Caco-2 (cell line): ENCODE measurements at places on chromosomes 1 and 21. TPM values are rescaled to one million over a fixed set of nuclear protein-coding genes. Genes with fewer than 3 reads are reported as not detected.

GRCh38 chr1:85898861-85899260 is 190.6 kb upstream of the ZNHIT6 start:
- no peaks in the 10 kb centered on the region for H3K4me1 ChIP-seq
- no peak overlapping the region for H3K4me3 ChIP-seq
- no peak for DNase-seq
- H3K27me3 ChIP-seq: no peaks in the 10 kb centered on the region

- no peak for DNase-seq
- no peaks in the 10 kb centered on the region for H3K36me3 ChIP-seq
- H3K27me3 ChIP-seq: no peaks in the 10 kb centered on the region
- no peak overlapping the region for H3K4me3 ChIP-seq
These were observed 21.1 kb downstream of the PYHIN1 start for GRCh38 chr1:158952416-158952815.

The EVA1B gene
- total RNA-seq: 4.1 and 5.5 TPM in 2 replicates

GRCh38 chr1:39003281-39003680 is 12.2 kb downstream of the AKIRIN1 start:
- 0 out of 2 replicates have a peak, but pooled peaks cover 1% of the 10 kb centered on the region for H3K36me3 ChIP-seq
- H3K4me1 ChIP-seq: no peaks in the 10 kb centered on the region
- DNase-seq: no peak
- no peak overlapping the region for H3K4me3 ChIP-seq
- no peaks in the 10 kb centered on the region for H3K27me3 ChIP-seq

DNA sequence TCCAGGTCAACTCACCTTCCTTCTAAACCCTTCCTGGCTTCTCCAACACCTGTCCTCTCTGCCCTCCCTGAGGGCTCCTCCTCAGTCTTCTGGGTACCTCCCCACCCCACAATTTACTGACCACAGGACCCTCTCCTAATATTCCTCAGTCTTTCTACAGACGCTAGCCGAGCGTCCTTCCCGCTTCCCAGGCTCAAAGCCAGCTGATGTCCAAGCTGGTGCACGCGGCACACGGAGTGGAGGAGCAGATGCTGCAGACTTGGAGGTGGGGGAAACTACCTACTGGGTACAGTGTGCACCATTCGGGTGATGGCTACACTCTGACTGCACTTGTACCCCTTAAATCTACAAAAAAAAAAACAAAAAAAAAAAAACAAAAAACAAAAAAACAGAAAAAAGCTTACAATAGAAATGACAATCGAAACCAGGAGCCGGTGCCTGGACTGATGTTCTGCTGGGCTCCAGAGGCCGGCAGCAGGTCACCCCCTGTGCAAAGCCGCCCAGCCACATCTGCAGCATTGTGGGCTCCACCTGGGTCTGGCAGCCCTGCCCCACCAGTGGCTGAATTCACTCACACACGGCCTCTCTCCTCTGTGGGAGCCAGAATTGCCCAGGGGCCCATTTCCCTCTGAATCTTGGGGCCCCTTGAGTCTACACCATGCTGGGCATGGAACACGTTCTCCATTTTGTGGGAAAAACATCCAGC is 7.0 kb downstream of the TRIM11 start:
- H3K4me3 ChIP-seq: no peak overlapping the region
- peaks cover 6% of the 10 kb centered on the region for H3K36me3 ChIP-seq
- no peaks in the 10 kb centered on the region for H3K27me3 ChIP-seq
- no peak overlapping the region for H3K27ac ChIP-seq
- DNase-seq: no peak
- H3K4me1 ChIP-seq: peaks cover 7% of the 10 kb centered on the region

DNA sequence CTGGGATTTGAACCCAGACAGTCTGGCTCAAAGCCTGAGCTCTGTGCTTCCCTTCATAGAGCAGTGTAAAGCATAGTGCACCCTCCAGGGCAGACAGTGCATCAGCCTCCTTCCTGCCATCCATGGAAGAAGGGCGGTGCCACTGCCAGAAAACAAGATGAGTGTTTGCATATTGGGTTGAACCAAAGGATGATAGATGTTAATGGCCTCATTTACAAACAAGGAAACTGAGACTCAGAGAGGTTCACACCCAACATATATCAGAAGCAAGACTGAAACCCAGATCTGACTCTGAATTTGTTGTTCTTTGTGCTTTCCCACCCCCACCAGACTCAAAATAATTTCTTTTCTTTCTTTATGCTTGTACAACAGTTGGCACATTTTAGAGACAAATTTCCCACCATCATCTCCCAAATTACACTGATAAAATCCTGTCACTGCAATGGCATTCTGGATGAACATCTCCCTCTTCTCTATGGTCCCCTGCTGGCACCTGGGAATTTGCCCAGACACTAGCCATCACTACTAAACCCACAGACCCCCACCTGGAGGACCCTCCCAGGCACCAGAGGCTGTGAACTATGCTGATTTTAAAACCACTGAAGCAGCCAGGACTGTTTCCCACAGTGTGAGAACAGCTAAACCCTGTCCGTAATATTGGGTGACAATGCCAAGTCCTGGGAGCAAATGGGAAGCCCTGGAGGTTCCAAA is 45.4 kb upstream of the MPZL1 start:
- H3K36me3 ChIP-seq: no peaks in the 10 kb centered on the region
- no peak overlapping the region for H3K4me3 ChIP-seq
- H3K27me3 ChIP-seq: no peaks in the 10 kb centered on the region
- no peak for DNase-seq
- H3K27ac ChIP-seq: no peak overlapping the region

The BRDT gene
- total RNA-seq: not detected in 2 replicates
